ENCODE measurements at places on chromosomes 7 and 10.
A peak's percentile ranks its signal among the peaks of the same experiment; 100 is the strongest.

- DNase-seq: no peak
Measured at GRCh38 chr10:125343118-125343925, 183.0 kb upstream of the CTBP2 start.

- no peak for DNase-seq
Measured at GRCh38 chr7:104175361-104175984, 32.3 kb downstream of the ORC5 start.

DNA sequence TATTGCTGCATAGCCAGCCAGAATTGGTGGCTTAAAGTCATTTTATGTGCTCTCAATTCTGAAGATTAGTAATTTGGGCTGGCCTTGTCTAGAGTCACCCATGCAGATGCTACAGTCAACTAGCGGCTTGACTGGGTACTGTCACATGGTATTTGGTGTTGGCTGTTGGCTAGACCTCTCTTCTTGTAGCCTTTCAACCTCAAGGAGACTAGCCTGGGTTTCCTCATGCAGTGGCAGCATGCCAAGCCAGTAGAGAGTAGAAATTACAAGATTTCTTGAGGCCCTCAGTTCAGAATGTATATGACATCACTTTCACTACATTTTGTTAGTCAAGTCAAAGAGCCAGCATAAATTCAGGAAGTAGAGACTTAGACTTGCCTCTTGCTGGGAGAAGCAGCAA lies 3.7 kb upstream of the ZNF800 start:
- no peak for DNase-seq

- DNase-seq: no peak
Measured at GRCh38 chr7:99459087-99459486, 6.9 kb downstream of the ATP5MF start.

DNA sequence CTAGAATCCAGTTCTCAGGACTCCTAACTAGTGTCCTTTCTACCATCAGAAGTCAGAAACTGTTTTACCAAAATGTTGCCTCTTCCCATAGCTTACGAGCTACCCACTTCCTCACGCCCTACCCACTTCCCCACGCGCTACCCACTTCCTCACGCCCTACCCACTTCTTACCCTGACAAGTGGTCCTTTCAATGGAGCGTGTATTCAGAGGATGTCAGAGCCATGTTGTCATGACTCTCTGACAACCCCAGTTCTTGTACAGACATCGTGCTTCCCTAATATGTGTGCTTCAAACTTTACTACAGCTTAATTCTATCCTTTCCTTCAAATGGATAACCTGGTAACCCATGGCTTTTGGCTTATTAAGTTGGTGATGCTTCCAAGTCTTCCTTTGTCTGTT lies 84.8 kb upstream of the PHF14 start:
- peak; percentile 1 for DNase-seq

- no peak for DNase-seq
Measured at GRCh38 chr10:98920360-98920759, 315.3 kb downstream of the HPSE2 start.

GRCh38 chr7:155568842-155569494 lies 22.6 kb upstream of the CNPY1 start:
- no peak for DNase-seq

DNA sequence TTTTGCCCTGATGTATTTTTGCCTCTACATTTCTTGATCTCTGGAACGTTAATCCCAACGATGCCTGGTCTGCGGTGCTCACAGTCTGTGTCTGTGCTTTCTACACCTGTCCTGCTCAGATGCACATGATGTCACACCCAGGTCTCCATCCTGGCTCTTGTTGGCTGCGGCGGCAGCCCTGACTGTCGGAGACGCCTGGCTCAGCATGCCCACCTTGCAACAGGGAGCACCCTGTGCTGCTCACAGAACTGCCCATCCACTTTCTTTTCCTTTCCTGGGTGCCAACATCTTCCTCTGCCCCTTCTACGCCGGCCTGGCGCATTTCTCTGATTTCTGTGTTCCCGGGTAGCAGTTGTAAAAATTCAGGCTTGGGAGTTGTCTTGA lies 106.2 kb downstream of the CUX1 start:
- no peak for DNase-seq

- DNase-seq: no peak
Measured at GRCh38 chr7:517774-518629, 1.6 kb downstream of the PDGFA start.

- no peak for DNase-seq
Measured at GRCh38 chr10:127952575-127952869, 45.6 kb downstream of the PTPRE start.

DNA sequence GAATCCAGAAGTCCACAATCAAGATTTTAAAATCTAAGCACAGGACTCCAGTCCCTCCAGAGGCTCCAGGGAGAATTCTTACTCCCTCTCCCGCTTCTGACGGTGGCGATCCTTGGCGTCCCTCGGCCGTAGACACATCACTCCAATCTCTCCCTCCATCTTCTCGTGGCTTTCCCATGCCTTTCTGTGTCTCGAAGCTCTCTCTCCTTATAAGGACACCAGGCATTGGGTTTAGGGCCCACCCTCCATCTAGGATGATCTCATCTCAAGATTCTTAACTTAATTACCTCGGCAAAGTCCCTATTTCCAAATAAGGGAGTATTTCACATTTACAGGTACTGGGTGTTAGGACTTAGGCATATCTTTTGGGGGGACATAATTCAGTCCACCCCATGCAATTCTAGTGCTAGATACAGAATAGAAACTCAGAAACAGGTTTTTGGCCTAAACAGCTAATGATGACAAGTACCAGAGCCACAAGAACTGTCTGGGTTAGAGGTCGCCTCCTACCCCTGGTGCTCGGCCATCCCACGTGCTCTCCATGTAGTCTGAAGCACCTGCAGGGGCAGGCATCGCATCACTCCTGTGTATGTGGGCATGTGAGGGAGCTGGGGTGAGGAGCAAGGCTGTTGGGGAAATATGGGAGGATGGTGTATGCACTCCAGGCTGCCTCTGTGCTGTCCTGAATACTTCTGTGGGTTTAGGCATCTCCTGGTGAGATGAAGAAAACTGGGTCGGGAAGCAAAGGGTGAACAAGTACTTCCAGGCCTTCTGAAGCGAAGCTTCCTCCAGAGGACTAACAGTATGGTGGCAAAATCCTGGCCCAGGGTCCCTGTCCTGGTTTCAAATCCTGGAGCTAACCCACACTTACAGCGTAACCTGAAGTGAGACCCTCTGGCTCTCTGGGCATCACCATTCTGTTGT lies 298.3 kb upstream of the ZMIZ1 start:
- DNase-seq: no peak

DNA sequence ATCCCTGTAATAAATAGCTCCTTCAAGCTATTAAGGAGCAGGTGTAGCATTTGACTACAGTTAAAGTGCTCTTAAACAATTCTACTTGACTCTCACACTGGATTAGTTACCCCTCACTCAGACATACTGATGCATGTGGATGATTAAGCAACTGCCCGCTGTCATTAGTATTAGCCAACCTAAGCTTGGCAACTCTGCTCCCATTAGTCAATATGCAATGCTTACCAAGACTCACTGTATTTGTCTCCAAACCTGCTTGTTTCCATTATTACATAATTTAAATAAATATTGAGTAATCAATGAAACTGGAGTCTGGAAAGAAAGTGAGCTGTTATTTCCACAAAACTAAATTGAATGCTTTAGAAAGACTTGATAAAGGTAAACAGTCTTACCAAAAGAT lies 144.0 kb upstream of the ASAH2 start:
- no peak for DNase-seq

- DNase-seq: no peak
Measured at GRCh38 chr10:121600611-121601010, 2.4 kb upstream of the FGFR2 start.

DNA sequence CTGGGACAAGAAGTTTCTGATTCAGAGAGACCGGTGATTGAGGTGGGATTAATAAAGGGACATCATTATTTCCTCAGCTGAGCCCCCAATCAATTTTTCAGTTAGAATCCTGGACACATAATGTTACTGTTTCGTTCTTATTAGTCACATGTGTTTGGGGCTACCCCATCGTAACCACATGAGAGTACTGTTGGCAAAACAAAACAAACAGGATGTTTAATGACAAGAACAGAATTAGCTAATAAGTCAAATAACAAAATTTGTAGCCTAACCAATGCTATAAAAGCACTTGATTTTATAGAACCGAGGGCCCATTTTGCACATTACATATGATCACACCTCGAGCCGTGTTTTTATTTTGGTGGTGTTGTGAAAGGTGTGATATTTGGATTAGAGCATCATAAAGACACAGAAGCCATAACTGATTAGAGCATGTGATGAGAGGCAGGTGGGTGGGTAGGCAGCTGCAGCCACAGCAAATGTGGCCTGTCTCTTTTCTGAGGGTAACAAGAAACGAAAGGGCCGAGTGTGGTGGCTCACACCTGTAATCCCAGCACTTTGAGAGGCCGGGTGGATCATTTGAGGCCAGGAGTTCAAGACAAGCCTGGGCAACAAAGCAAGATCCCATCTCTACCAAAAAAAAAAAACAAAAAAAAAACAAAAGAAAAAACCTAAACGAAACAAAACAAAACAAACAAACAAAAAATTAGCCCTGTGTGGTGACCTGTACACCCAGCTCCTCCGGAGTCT lies 1.8 kb upstream of the VWC2 start:
- no peak for DNase-seq

GRCh38 chr7:74033372-74034311 lies 5.7 kb downstream of the ELN start:
- no peak for DNase-seq

DNA sequence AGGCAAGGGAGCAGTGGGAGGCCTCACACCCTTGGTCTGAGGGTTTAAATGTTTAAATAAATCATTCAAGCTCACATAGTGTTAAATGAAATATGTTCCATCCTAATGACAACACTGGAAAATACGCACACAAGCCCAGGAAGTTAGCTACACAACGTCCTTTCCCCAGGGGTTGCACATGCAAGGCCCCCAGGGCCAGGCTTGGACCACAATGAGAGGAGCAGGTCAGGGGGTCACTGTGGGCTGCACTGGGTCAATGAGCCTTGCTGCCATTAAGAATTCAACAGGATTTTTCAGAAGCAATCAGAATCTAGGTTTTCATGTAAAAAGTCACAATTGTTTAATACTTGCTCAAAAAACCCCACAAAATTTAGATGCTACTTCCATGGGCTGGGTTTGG lies 64.9 kb upstream of the ADCY1 start:
- DNase-seq: no peak

- DNase-seq: no peak
Measured at GRCh38 chr10:33005322-33006301, 47.6 kb upstream of the ITGB1 start.

GRCh38 chr7:30330134-30331111 lies 46.0 kb downstream of the ZNRF2 start:
- DNase-seq: peak; percentile 16

DNA sequence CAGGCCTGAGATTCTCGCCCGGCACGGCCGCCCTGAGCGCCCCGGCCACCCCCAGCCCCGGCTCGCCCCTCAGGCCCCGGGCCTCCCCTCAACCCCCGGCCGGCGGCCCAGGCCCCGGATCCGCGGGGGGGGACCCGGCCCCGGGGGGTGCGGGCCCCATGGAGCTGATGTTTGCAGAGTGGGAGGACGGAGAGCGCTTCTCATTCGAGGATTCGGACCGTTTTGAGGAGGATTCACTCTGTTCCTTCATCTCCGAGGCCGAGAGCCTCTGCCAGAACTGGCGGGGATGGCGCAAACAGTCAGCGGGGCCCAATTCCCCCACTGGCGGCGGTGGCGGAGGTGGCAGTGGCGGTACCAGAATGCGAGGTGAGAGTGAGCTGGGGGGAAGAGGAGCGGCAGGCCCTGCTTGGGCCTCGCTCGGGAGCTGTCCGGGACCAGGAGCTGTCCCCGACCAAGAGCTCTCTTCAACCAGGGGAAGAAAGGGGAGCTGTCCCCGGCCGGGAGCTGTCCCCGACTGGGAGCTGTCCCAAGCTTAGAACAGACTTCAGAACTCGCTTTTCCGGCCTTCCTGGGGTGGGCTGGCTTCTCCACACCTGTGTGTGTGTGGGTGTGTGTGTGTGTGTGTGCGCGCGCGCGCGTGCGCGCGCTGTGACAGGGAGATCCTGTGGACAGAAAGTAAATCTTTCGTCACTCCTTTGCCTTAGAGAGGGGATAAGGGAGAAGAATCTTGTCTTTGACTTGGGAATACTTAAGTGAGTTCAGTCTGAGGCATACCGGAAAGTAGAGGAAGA lies 510 bp downstream of the ZSWIM8 start:
- peak; percentile 27 for DNase-seq

DNA sequence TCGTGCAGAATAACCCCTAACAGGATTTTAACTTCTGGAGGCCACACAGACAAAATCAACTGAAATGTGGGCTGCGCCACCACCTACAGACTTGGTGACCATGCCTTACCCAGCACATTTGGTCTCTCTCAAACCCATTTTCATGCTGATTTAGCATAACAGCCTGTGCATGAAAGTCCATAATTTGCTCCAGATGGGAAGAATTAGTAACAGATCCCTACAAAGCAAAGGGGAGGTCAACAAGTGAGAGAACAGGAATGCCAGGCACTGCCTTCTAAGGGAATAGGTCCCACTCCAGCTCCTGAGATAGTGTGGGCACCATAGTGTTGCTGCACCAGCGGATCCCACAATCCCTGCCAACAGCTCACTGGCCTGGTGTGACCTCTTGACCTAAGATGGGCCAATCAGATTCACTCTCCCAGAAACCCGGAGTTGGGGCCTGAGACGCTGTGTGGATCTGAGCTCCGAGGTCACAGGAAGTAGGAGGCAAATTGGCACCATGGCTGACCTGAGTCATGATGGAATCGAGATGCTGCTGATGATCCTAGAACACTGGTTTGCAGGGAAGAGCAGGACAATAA lies 32.4 kb downstream of the SLIT1 start:
- no peak for DNase-seq

- DNase-seq: no peak
Measured at GRCh38 chr10:33869028-33869427, 534.6 kb upstream of the NRP1 start.

DNA sequence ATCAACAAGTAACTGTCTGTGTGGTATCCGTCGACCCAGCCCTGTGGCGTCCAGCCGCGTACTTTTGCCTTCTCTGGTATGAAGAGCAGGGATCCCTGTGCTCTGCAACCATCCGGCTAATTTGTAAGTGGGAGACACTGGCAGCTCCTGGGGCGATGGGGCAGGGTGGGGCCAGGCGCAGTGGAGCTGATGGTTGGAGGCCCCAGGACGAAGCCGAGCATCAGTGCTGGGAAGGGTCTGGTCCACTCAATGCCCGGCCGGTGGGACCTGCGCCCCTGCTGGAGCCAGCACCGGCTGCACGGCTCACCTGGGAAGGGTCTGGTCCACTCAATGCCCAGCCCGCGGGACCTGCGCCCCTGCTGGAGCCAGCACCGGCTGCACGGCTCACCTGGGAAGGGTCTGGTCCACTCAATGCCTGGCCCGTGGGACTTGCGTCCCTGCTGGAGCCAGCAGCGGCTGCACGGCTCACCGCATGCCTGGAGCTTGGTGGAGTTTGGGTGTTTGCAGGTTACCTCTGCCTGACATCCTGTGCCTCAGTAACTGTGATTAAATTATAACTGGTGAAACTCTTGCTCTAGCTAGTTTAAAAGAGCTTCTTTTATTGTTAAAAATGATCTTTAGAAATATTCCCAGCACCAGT lies 96.1 kb downstream of the NKX6-2 start:
- DNase-seq: no peak

Data from stimulated activated CD8-positive, alpha-beta memory T cell treated with anti-CD3 and anti-CD28 coated beads, Interleukin-7, amount 100 ng/mL, for 4 hours (primary cell).